SK-N-SH (cell line): ENCODE measurements at places on chromosomes 6 and 20. TPM values are rescaled to one million over a fixed set of nuclear protein-coding genes. Genes with fewer than 3 reads are reported as not detected.
A peak's percentile ranks its signal among the peaks of the same experiment; 100 is the strongest.

Gene KIAA0408
- polyA plus RNA-seq = 4.0 and 5.9 TPM in 2 replicates

Gene SRMS
- polyA plus RNA-seq = not detected in 2 replicates

Gene BFSP1
- polyA plus RNA-seq = 6.7 and 7.1 TPM in 2 replicates

Gene ABHD16B
- not detected in 2 replicates for polyA plus RNA-seq

Gene SPATA25
- 1.3 and 2.9 TPM in 2 replicates for polyA plus RNA-seq

Gene C6orf15
- polyA plus RNA-seq = not detected in 2 replicates

DNA sequence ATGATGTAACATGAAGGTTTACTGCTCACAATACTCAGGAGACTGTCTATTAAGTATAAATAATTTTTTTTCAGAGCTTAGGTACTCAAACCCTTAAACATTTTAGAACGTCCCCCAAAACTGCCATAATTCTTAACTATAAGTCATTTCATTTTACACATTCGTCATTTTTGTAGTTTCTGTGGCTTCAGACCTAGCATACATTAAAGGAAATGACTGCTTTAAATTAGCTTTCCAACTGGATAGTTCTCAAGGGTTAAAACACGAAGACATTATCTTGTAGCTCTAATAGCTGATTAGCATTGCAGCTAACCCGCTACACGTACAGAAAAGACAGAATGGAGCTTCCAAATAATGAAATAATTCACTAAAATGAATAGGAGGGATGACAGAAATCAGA is 24.9 kb upstream of the PLN start:
- no peak overlapping the region for H3K4me3 ChIP-seq
- no peaks in the 10 kb centered on the region for H3K27me3 ChIP-seq
- no peak for DNase-seq
- no peak overlapping the region for H3K27ac ChIP-seq
- no peaks in the 10 kb centered on the region; the same call in 1 of the 2 replicates for H3K4me1 ChIP-seq

- no peak overlapping the region for H3K4me3 ChIP-seq
- H3K27ac ChIP-seq = no peak overlapping the region
- no peak for DNase-seq
- no peaks in the 10 kb centered on the region for H3K4me1 ChIP-seq
- peaks cover 5% of the 10 kb centered on the region; the same call in 1 of the 2 replicates for H3K27me3 ChIP-seq
Measured at GRCh38 chr6:85058806-85059205, 294.4 kb upstream of the TBX18 start.

GRCh38 chr20:63539092-63539430 is 1.9 kb upstream of the PTK6 start:
- H3K36me3 ChIP-seq = no peaks in the 10 kb centered on the region
- no peak overlapping the region for H3K4me3 ChIP-seq
- H3K27me3 ChIP-seq = no peaks in the 10 kb centered on the region
- no peak overlapping the region for H3K27ac ChIP-seq

- no peaks in the 10 kb centered on the region for H3K36me3 ChIP-seq
- DNase-seq = no peak
- H3K4me3 ChIP-seq = no peak overlapping the region
- H3K27me3 ChIP-seq = no peaks in the 10 kb centered on the region
- H3K27ac ChIP-seq = no peak overlapping the region
Measured at GRCh38 chr6:45569210-45569945, 191.6 kb upstream of the SUPT3H start.

GRCh38 chr6:137365707-137366437 is 128.3 kb downstream of the OLIG3 start:
- no peaks in the 10 kb centered on the region for H3K4me1 ChIP-seq
- no peak for DNase-seq
- H3K4me3 ChIP-seq = no peak overlapping the region
- no peak overlapping the region for H3K27ac ChIP-seq

DNA sequence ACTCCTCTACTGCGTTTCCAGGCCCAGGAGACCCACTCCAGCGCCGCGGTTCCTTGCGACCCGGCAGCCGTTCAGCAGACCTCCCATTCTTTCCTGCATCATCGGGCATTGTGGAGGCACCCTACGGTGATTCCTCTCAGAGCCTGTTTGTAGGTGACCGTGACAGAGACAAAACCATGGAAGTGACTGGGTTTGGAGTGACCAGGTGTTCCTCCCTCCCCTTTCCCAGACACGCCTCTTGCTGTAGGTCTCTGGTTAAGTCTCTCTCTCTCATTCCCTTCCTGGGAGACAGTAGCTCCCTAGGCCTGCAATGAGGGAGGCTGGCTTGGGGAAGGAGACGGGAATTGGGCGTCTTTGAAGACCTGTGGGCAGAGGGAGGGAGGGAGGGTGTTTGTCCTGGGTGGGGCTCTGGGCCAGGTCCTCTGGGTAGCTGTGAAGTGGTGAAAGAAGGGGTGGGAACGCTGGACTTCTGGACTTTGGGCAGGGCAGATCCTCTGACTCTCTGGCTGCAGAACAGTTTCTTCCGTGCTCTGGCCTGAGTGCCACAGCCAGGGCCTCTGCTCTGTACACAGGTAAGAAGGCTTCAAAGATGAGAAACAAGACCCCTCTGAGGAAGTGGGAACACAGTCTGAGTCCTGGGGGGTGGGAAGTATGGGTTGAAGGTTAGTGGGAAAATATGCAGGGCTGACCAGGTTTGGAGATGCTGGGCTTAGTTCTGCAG is 763 bp downstream of the KLC4 start:
- no peaks in the 10 kb centered on the region for H3K27me3 ChIP-seq
- H3K4me1 ChIP-seq = no peaks in the 10 kb centered on the region
- H3K4me3 ChIP-seq = peak overlapping the region; percentile 92

- H3K4me1 ChIP-seq = peaks cover 3% of the 10 kb centered on the region; the same call in 1 of the 2 replicates
- H3K27me3 ChIP-seq = peaks cover 38% of the 10 kb centered on the region; the same call in 1 of the 2 replicates
- H3K4me3 ChIP-seq = no peak overlapping the region
- no peaks in the 10 kb centered on the region for H3K36me3 ChIP-seq
Measured at GRCh38 chr6:159137676-159138075, 31.5 kb upstream of the FNDC1 start.

DNA sequence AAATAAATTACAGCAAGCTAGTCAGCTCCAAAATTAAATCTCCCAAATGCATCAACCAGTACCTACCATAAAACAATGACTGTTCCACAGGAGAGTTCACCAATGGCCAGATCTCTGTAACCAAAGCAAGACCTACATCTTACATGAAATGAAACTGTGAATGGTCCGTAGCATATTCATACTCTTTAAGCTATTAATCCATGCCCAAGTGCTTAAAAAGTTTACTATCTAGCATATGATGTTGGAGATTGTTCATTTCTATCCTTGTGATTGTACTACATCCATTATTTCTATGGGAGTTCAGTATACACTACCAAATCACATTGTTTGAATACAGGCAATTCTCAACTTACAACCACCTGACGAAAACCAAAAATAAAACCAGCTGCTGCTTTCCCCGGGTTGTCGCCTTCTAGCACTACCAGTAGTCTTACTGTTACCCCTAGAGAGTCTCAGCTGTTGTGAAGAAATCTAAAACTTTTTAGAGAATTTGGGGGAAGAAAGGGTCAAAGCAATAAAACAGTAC is 38.0 kb downstream of the HIVEP2 start:
- H3K4me1 ChIP-seq = peaks cover 7% of the 10 kb centered on the region
- no peak overlapping the region for H3K27ac ChIP-seq
- no peaks in the 10 kb centered on the region for H3K36me3 ChIP-seq
- H3K27me3 ChIP-seq = no peaks in the 10 kb centered on the region
- H3K4me3 ChIP-seq = no peak overlapping the region

DNA sequence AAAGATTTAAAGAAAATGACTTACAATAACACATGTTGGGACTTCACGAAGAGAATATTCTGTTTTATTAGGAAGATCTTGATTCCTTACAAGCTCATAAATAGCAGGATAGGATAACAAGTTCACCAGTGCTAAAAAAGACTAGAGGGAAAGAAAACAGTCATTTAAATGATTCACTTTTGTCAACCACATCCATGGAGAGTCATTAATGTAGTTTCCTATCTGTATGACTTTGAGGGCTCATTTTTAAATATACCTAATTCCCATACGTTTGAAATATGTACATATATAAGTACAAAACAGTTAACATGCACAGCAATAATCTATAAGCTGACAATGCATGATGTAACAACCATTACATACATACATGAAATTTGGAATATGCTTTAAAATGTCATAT is 111.1 kb downstream of the TBC1D32 start:
- H3K27ac ChIP-seq = no peak overlapping the region
- no peaks in the 10 kb centered on the region for H3K27me3 ChIP-seq
- no peaks in the 10 kb centered on the region for H3K4me1 ChIP-seq
- H3K4me3 ChIP-seq = no peak overlapping the region

GRCh38 chr6:110044096-110044495 is 66.0 kb downstream of the GPR6 start:
- H3K4me3 ChIP-seq = no peak overlapping the region
- H3K27ac ChIP-seq = no peak overlapping the region
- no peaks in the 10 kb centered on the region for H3K27me3 ChIP-seq
- DNase-seq = no peak
- H3K4me1 ChIP-seq = no peaks in the 10 kb centered on the region
- no peaks in the 10 kb centered on the region for H3K36me3 ChIP-seq
